ENCODE measurements at places on chromosomes 5 and 9. TPM values are rescaled to one million over a fixed set of nuclear protein-coding genes. Genes with fewer than 3 reads are reported as not detected.

The TRPM3 gene
- 0.77 TPM for total RNA-seq

The CTXN3 gene
- total RNA-seq: not detected

The ARSI gene
- total RNA-seq: 18.1 TPM

The LOX gene
- total RNA-seq: 58.0 TPM

The FGFR4 gene
- 0.62 TPM for total RNA-seq

The SHOC1 gene
- total RNA-seq: not detected

The FOXD4 gene
- total RNA-seq: not detected

The LTC4S gene
- total RNA-seq: 0.33 TPM

The SIT1 gene
- total RNA-seq: not detected

The LECT2 gene
- not detected for total RNA-seq

The SARDH gene
- 13.7 TPM for total RNA-seq

The PPP3R2 gene
- not detected for total RNA-seq

Measured in uterine smooth muscle cell (primary cell).